ENCODE measurements at places on chromosomes 12 and 14.
A peak's percentile ranks its signal among the peaks of the same experiment; 100 is the strongest.

DNA sequence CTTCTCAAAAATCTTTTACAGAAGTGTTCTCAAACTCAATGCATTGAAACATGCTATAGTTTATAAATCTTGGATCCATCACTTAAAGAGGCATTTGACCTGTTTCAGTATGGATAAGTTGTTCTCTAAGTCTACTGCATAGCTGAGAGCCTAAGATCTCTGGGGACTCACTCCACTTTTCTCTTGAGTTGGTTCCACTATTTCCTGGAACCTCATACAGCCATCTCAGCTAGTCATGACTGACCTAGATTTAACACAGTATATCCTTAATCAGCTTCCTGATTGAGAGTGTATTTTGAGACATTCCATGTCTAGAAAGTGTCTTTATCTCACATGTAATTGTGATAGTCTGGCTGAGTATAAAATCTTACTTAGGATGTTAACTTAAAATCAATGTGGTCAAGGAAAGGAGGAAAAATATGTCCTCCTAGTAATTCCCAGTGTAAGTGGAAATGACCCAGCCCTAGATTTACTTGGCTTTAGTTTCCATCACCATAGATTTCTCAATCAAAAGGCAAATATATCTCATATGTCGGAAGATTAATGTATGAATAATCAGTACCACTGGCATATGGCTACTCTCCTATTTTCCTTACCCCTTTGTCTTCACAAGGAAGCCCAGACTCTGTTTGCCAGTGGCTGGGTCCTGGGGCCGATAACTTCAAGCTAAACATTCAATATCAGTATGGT, 61.9 kb downstream of the KICS2 start:
- DNase-seq = no peak

GRCh38 chr14:38129705-38130104, 78.0 kb upstream of the SSTR1 start:
- DNase-seq = no peak

GRCh38 chr12:12025799-12026386, 44.8 kb upstream of the BCL2L14 start:
- DNase-seq = no peak

DNA sequence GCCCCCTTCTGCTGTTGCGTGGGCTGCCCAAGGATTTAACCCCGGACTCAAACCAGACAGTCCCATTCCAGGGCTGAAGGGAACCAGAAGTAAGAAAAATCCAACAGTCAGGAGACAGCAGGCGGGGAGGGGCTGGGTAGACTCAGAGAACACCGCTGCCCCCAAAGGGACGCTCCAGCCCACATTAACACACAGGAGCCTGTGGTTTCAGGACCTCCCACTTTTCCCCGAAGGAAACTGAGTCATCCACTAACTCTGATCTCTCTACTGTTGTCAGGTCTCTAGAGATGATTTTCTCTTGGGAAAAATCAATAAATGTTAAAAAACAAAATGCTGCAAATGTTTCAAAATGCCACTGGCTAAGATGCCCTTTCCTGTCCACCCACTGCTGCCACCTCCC, 41.6 kb downstream of the FBXO21 start:
- no peak for DNase-seq

- DNase-seq = peak; percentile 17
Observed at GRCh38 chr12:31752450-31752849, 23.6 kb upstream of the AMN1 start.

DNA sequence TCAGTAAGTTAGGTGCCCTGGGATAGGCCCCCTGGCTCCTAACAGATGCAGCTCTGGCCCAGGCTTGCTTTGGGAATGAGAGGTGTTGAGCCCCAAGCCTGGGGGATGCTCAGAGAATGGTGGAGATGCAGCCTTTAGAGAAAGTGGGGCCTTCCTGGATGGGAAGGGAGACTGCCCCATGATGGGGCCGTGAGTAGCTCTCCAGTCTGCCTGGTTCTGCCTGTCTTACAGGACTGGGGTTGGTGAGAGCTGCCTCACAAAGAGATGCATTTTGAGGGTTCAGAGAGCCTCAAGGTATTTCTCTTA, 523 bp upstream of the VRTN start:
- DNase-seq = no peak

DNA sequence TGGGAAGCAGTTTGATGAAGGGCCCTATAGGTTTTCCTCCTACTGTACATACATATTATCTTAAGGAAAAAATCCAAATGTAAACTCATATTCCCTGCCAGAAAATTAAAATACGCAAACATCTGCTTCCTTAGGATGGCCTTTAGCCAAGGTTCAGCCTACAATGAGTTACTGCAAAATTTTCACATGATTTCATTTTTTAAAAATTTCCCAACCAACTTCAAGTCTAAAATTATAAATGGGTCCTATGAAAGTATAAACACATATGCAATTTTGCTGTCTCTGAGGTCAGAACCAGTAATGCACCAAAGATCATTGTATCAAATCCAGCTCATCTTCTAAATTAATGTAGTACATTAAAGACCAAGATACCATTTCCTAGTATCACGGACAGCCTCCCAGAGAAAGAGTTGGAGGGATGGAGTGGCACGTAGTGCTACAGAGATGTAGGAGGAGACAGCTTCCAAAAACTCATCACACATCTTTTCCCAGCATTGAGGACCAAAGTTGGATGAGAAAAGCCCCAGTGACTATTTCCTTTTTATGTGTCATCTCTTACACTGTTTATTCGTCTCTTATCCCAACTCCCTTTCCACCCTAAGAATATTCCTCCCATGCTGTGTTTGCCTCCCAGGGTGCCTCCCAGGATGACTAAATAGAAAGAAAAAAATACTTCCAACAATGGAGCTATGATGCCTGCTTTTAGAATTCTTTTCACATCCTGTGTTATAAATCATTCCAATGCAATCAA, 92.3 kb upstream of the SLCO1C1 start:
- no peak for DNase-seq

DNA sequence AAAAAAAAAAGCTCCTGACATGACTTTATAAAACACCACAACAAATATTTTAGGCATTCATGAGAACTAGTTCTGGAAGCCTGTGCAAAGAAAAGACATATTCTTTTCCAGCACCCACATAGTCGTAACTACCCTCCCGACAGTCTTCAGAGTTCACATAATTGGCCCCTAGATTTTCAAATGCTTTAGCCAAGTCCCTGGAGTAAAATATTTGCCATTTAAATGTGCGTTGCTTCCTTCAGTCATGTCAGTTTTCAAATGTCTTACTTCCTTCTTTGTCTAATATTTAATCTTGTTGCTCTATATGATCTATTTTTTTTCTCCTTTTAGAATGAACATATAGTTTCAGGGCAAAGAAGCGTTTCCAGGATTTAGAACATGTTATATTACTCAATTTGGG, 66.8 kb upstream of the KRAS start:
- DNase-seq = no peak

DNA sequence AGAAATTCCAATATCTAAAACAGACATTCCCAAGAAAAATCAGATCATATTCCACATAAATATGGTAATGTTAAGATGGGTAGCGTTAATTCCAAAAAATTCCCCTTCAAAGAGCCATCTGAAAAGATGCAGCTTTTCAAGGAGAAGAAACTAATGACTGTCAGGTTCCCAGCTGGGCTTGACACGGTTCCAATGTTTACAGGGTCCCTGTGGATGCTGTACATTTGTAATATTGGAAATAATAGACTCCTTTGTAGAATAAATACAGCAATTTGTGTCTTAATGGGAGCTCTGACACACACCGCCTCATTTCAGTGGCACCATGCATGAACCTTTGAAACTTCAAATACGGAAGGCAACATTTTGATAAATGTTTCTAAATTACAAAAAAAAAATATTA, 140.6 kb downstream of the ITPR2 start:
- DNase-seq = no peak

GRCh38 chr14:39374851-39375250, 57.4 kb downstream of the FBXO33 start:
- DNase-seq = no peak

DNA sequence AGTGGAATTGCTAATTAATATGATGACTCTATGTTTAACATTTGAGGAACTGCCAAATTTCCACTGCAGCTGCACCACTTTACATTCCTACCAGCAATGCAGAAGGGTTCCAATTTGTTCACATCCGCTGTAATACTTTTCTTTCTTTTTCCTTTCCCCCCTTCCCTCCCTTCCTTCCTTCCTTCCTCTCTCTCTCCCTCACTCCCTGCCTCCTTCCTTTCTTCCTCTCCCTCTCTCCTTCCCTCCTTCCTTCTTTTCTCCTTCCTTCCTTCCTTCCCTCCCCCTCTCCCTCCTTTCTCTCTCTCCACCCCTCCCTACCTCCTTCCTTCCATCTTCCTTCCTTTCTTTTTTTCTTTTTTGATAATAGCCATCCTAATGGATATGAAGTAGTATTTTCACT, 3.2 kb upstream of the PFKM start:
- DNase-seq = no peak

DNA sequence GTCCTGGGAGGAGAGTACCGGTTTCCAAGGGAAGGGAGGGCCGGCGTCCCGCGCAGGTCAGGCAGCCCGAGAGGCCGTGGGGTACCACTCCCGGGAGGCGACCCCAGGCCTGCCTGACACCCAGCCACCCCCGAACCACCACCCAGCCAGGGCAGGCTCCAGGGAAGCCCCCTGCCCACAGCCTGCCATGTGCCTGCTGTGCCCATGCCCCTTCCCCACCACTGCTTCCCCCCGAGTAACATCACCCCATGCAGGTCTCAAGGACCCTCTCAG, 2.3 kb downstream of the NUDT14 start:
- DNase-seq = no peak

DNA sequence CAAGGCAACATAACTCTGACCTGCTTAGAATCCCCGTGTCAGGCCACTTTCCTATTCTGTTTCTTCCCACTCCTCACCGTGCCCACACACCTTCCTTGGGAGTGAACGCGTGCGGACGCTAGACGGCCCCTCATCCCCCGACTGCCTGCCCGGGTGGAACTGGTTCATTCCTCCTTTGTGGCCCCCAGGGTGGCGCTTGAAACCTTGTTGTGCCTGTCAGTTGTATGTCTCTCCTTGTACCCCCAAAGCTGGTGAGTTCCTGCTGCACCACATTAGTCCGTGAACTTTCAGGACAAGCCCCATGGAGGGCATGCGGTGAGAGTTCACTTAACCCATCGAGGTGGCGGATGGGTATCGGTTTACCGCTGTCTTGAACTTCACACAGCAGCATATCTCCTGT, 46.7 kb downstream of the SSH1 start:
- DNase-seq = no peak

GRCh38 chr12:53755451-53755891, 3.7 kb upstream of the CISTR start:
- DNase-seq = no peak

DNA sequence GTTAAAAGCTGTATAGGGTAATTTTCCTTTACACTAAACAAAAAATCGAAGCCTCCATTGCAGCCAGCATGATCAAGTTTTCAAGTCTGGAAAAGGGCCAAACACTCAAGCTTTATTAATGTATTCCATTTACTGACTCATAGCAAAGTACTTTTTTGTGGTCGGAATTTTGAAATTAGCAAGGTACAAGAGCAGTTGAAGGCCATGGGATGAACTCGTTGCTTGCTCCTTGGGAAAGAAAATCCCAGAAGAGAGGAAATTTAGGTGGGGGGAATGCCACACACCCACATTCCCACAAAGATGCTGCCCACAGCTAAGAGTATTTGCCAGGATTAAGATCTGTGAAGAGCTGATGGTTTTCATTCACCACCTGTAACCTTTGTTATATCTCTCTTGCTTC, 333.7 kb downstream of the EGLN3 start:
- no peak for DNase-seq

- no peak for DNase-seq
Observed at GRCh38 chr14:29462772-29463171, 464.9 kb downstream of the PRKD1 start.

DNA sequence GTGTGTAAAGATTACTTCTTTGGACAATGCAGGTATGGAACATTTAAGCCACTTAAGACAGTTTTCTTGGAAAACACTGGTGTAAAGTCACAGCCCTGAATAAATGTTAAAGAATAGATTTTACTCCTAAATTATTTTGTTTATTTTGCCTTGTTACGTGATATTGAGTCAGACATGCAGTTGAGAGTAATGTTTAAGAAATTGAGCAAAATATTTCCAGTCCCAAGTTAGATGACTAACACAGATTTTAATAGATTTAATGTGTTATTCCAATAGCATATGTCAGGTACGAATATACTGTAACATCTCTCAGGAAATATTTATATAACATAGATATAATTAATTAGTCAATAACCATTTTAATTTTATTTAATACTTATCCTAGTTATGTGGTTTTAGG, 1361.7 kb downstream of the FSCB start:
- no peak for DNase-seq

GRCh38 chr14:94176808-94177207, 2.7 kb downstream of the PPP4R4 start:
- DNase-seq = no peak

GRCh38 chr14:50932592-50933495, 11.4 kb downstream of the PYGL start:
- DNase-seq = no peak

DNA sequence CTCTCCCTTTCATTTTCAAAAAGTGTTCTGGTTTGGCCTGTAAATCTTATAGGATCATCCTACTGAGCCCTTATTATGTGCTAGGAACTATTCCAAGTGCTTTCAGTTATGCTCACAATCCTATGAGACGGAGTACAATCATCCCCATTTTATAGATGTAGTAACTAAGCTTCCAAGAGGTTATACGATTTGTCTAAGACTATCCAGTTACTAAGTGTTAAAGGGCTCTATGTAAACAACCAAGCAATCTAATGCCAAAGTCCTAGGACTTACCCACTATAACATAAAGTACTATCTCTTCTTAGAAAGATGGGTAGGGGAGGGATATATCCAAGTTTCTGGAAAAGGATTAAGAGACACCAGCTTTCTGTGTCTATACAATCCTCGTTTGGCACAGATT, 6.7 kb downstream of the CFL2 start:
- DNase-seq = no peak

Measured in hematopoietic multipotent progenitor cell treated with erythropoietin and hydrocortisone succinate and interleukin-3 and kit ligand, for 8 days (in vitro differentiated cells).